ENCODE measurements at places on chromosomes 5 and 9. TPM values are rescaled to one million over a fixed set of nuclear protein-coding genes. Genes with fewer than 3 reads are reported as not detected.

- DNase-seq = peak; percentile 55
Measured at GRCh38 chr9:2418619-2419018, 203.0 kb upstream of the VLDLR start.

GRCh38 chr5:172294831-172295230 lies 11.3 kb upstream of the UBTD2 start:
- no peak for DNase-seq

GRCh38 chr5:179259731-179260323 lies 85.4 kb downstream of the ADAMTS2 start:
- DNase-seq = no peak

- no peak for DNase-seq
Measured at GRCh38 chr9:624935-625500, 216.5 kb upstream of the DMRT1 start.

DNA sequence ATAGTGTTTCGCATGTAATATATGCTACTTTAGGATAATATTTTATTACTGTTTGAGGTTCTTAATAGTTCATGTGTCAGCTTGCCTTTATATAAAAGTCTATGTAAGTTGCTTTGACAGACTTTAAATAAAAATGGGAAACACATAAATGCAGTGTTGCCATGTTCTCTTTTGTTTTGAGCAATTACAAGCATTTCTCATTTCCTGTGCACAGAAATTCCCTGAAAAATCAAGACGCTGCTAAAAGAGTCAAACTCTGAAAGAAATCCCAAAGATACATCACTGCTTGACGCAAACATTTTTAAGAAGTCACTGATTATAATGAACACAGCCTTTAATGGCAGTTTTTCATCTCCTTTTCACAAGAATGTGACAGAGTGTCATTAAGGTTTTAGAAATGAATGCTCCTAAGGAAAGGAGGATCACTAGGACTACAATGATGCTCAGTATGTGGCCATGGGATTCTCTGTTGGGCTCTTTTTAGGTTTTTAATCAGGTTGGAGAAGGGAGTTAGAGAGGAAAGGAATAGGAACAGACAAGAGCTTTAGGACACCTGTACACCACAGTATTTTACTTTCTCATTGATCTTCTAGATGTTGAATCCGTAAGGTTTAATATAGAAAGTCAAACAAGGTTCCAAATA lies 29.4 kb downstream of the ZCCHC7 start:
- no peak for DNase-seq

GRCh38 chr5:60447488-60447920 lies 252.5 kb downstream of the DEPDC1B start:
- no peak for DNase-seq

DNA sequence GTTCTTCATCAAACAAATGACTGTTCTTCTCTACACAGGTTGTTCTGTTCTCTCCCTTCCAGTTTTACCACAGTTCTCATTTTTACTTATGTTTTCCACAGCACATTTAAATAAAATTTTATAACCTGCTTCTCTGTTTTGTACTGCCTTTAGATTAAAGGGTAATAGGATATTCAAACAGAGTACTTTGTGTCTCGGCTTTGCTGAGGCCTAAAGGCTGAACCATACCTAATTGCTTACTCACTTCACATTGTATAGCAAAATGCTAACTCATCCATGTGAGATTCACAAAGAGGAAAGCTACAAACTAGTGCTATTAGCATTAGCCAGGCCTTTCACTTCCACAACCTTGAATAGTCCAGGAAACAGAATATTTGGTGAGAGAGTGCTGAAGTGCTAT lies 200.3 kb downstream of the TRPM3 start:
- peak; percentile 39 for DNase-seq

- DNase-seq = no peak
Measured at GRCh38 chr5:109404428-109404960, 5.3 kb downstream of the PJA2 start.

- DNase-seq = no peak
Measured at GRCh38 chr5:52998552-52999313, 9.6 kb downstream of the ITGA2 start.

- DNase-seq = peak; percentile 82
Measured at GRCh38 chr5:8907168-8907868, 638.6 kb downstream of the SEMA5A start.

GRCh38 chr5:8340739-8341344 lies 471.9 kb downstream of the MTRR start:
- peak; percentile 54 for DNase-seq

GRCh38 chr5:1907616-1908015 lies 24.9 kb upstream of the IRX4 start:
- DNase-seq = no peak

DNA sequence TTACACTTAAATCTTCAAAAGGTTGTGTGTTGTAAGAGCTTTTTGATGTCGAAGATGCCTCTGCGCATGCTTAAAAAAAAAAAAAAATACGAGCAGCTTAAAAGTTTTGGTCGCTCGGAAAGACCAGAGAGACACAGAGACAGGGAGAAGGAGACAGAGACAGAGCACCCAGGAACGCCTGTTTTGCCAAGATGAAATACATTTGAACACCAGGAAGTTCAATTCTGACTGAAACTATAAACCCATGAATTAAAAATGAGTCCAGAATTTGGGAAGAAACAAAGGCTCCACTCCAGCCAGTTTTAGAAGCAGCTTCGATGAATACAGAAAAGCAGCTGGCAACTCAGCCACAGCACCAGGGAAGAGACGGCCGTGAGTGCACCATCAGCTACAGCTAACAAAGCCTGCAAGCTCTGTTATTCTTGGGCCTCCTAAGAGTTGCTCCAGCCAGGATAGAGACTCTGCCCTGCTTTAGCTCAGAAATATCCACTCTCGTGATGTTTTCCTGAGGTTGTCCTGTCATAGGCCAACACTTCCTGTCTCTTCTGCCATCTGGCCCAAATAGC lies 2.5 kb upstream of the ZNF474 start:
- peak; percentile 70 for DNase-seq

DNA sequence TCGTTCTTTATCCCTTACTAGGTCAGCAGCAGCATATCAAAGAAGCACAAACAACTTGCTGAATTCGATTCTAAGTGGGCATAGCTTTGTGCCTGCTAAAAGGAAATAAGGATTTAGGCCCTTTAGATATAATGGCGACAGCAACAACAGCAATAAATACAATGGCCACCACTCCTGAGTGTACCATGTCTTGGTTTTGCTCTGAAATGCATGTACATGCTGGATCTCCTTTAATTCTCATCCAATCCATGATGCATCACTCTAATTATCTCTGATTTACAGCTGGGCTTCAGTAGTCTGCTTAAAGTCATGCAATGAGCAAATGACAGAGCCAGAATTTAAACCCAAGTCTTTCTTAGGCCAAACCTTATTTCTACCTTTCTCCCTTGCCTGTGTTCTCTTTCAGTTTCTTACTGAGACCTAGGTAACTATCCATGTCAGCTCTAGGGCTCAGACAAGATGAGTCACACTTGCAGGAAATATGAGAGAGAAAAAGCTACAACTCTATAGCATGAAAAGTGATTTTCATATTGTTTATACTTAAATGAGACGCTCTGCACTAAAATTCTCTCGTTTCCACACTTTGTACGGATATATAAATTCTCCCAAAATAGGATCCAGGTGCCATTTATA lies 111.8 kb downstream of the HMHB1 start:
- peak; percentile 75 for DNase-seq

RANBP3L gene
- not detected for total RNA-seq

OTP gene
- total RNA-seq = not detected

GPX3 gene
- 3.0 TPM for total RNA-seq

JAKMIP2 gene
- not detected for total RNA-seq
